ENCODE measurements at places on chromosomes 5 and 9.

DNA sequence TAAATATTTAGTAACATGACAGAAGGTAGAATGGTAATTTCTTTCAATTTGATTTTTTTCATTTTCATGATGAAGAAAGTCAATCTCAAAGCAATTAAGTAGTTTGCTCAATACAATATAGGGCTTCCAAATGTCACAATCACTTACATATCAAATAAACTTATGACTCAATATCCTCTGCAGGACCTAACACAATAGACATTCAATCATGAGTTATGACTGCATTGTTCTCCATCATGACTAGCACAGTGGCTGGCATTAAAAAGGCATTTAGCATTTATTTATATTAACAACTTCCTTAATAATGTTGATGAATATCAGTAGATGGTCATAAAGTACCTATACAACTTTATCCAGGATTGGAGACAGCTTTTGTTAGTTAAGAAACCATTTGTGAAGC, 1499.6 kb downstream of the EFNA5 start:
- no peak for DNase-seq

DNA sequence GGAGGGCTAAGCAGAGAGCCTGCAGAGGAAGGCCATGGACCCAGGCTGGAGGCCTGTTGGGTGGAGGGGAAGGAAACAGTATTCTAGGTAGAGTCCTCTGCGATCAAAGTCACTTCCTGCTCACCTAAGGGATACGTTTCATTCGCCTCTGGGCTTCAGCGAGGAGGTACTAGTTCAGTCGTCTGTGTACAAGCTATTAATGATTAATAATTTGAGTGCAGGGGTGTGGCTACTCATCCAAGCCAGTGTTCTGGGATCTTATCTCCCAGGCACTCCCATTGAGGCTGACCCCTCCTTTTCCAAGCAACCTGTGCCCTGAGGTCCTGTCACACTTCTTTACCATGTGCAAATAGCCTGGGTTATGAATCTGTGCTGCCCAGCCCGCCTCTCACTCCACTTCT, 25.2 kb downstream of the RALGPS1 start:
- DNase-seq: no peak

GRCh38 chr9:80605129-80605528, 1033.4 kb downstream of the TLE4 start:
- peak; percentile 72 for DNase-seq

DNA sequence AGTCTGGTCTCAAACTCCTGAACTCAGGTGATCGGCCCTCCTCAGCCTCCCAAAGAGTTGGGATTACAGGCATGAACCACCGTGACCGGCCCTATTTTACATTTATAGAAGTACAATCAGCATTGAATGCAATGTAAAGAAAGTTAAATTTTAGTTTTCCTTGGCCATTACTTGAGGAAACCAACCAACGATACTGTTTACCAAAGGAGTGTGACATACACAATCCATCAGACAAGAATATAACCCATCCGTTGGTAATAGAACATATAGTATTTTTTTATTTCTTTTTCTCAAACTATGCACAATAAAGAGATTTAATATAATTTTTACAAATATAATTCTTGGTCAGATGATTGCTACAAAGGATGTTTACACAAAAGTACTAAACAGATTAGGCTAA, 63.1 kb upstream of the MOCS2 start:
- DNase-seq: no peak

- no peak for DNase-seq
These were observed 182.2 kb upstream of the ISL1 start for GRCh38 chr5:51201024-51201423.

GRCh38 chr5:179137016-179137642, 77.0 kb downstream of the ZNF354C start:
- peak; percentile 42 for DNase-seq

DNA sequence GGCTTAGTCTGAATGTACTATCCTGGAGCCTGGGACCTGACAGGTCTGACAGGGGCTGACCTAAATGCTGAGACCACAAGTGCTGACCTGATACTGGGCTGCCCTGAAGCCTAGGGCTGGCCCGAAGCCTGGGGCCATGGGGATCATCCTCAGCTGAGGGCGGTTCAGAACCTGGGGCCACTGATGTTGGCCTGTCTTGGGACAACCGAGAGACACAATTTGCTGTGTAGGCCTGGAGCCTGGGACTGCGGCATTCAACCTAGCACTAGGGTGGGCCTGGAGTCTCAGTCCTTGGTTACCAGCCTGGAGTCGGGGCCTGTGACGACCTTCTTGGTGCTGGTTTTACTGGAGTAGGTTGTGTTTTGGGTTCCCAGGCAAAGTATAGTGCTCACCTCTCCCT, 46.3 kb downstream of the SRFBP1 start:
- no peak for DNase-seq

DNA sequence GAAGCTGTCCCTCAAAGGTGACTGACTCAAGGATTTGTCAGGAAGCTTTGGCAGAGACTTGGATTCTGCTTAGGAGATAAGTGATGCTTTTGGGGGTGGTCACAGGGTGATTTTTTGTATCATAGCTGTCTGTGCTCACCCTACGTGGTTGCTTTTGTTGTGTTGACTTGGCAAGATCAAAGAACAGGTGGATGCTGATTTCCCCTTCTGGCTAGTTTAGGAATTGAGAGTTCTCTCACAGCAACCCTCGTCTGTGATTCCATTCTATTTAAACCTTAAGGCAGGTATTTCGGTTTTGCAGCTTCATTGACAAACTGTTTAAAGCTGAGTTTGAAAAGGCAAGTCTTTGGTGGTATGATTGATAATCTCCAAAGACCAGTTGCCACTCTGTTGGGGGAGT, 27.2 kb downstream of the ARHGAP26 start:
- DNase-seq: no peak

DNA sequence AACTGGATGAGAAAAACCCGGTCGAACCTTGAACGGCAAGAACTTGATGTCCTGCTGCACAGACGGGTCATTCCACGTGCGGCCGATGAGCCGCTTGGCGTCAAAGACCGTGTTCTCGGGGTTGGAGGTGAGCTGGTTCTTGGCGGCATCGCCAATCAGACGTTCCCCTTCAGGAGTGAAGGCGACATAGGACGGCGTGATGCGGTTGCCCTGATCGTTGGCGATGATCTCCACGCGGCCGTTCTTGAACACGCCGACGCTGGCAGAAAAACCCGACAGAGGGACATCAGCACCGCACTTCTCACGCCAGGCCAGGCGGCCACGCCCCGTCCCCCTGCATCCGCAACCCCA, 519 bp downstream of the HSPA5 start:
- DNase-seq: peak; percentile 49

GRCh38 chr5:158899211-158899610, 200.5 kb downstream of the EBF1 start:
- no peak for DNase-seq

DNA sequence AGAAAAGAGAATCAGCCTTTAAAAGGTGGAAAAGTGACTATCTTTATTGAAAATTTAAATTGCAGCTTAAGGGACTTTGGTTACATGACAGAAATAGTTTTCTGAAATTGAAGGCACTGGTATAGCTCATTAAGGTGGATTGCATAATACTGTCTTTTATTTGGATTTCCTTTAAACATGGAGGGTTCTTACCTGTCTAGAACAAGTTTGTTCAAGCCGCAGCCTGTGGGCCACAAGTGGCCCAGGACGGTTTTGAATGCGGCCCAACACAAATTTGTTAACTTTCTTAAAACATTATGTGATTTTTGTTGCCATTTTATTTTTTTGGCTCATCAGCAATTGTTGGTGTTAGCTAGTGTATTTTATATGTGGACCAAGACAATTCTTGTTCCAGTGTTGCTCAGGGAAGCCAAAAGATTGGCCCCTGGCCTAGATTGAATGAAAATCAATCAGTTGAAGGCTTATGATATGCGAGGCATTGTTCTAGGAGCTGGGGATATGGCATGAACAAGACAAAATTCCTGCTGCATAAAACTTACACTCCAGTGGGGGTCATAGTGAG, 18.0 kb downstream of the NNT start:
- no peak for DNase-seq

DNA sequence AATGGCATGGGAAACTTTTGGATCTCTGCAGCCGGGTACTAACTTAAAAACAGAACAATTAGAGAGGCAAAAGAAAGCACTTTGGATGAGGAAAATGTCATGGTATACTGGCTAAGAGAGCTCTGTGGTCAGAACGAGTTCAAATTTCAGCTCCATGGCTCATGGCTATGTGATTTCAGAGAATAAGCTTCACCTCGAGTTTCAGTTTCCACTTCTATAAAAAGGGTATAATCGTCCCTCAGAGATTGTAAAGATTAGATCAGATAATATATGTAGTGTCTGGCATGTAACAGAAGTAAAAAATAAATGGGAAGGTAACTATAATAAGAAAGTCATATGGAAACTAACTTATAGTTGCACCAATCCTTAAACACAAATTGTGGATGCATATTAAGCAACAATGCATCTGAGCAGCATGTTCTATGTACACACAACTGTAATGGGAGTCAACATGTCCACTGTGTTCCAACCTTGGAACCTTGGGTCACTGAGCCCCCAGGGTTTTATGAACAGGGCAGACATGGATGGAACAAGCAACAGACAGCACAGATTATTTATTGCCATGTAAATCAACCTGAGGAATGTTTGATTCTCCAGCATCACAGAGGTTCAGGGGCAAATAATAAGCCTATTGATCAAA, 145.4 kb downstream of the MAPKAP1 start:
- DNase-seq: no peak

- DNase-seq: no peak
These were observed 16.0 kb upstream of the HAND1 start for GRCh38 chr5:154494036-154494435.

GRCh38 chr9:76302947-76303550, 91.2 kb downstream of the RFK start:
- peak; percentile 69 for DNase-seq

DNA sequence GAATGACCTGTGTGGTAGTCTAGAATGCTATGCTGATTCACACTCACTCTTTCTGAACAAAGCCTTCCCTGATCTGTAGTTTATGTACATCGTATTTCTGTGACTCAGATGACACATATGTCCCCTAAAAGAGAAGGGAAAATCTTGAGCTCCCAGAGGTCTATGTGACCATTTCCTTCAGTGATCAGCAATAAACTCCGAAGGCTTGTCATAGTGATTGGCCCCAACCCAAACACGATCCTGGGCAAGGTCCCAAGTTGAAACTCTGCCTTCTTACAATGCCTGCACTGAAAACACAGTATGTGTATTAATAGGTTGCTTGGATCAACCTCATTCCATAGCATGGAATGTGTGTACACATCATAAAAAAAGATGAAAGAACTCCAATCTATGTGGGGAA, 685.8 kb downstream of the MAT2B start:
- peak; percentile 65 for DNase-seq

GRCh38 chr5:60178101-60178500, 284.6 kb upstream of the PDE4D start:
- no peak for DNase-seq

DNA sequence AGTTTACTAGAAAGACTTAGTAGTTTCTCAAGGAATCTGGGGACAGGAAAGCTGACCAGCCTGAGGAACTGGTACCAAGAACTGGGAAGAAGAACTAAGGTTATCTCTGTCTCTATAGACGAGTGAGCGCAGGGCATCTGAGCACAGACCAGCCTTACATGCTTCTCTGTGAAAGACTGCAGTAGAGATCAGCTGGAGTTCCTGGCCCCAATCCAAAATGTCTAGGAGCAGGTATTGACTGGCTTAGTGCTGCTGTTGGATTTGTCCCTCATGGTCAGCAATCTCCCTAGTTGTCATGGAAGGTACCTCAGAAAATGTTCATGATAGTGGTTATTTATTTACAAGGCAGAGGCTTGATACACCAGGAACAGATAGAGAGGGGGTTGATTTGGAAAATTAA, 13.3 kb downstream of the NUP214 start:
- DNase-seq: no peak

DNA sequence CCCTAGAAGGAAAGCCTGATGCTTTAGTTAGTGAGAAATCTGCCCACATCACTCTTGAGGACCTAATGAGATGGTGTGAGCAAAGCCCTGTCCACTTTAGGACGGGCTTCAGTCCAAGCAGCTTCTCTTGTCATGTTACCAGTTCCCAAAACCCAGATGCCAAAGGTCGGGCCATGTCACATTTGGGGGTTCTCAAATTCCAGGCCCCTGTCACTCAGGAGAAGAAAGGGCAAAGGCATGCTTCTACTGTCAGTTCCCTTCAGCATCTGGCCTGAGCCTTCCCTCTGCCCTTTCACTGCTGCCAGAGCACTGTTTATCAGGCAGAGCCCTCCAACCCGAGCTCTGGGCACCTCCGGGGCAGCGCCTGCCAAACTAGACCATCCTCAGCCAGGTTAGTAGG, 556.0 kb downstream of the BNC2 start:
- no peak for DNase-seq

DNA sequence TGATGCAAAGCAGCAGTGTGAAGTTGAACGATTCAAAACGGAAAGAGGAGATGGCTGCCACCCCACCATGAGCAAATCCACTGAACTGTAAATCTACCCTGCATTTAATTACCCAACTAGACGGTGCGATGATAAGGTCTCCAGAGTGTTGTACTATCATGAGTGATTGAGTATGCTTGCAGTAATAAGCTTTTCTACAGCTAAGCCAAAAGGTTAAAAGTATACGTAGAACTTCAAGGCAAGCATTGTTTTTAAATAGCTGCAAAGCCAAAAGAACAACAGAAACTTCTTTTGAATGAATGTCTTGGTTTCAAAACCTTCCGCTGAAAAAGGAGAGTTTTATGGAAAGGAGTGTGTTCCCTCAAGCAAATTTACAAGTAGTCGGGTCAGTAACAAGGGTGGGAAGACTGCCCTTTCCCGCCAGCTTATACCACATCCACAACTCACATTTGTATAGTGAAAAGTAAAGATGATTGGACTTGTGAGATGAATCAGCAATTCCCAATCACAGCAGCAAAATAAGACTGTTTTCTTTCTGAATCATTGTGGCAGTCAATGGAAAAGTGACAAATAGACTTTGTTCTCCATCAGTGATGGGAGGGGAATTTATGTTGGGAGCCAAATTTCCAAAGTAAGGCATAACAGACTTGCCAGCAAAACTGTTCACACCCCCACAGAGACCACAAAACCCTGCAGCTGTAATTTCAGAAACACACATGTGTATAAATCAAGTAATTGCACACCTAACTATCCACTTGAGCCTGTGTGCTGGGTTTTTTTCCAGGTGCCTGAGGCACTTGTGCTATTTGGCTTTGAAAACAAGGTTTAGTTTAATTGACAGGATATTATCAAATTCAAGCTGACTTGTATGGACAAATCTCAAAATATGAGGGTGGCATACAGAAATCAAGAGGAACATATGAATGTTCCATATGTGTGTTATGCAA, 407.7 kb upstream of the GRAMD2B start:
- peak; percentile 61 for DNase-seq

DNA sequence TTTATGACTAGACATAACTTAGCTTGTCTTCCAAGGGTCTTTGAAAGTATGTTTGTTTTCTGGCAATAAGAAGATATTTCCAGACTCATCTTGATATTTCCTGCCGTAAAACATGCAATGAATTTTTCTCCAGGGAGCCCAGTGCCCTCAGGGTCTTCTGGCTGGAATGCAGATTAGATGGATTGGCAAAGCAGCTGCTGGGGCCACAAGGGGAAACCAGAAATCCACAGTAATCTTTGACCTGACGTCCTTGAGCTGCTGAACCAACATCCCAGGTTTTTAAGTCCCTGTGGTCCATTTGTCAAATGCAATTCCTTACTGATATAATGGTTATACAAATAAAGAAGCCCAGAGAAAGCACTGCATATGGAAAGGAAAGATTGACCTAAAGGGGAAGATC, 93.0 kb downstream of the THBS4 start:
- peak; percentile 46 for DNase-seq
